ENCODE measurements at places on chromosomes 2 and 18.

DNA sequence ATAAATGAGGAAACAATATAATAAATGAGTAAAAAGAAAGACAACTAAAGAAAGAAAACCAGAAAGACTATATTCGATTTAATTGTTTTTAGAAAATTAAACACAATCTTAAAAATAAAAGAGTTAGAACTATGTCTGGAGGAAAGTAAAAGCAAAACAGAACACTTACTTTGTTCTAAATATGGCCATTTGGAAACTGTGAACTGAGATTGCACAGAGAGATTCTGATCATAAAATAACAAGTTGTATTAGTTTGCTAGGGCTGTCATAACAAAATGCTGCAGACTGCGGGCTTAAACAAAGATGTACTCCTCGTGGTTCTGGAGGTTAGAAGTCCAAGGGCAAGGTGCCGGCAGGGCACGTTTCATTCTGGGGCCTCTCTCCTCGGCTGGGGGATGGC, 128.1 kb upstream of the AQP4 start:
- DNase-seq: no peak

DNA sequence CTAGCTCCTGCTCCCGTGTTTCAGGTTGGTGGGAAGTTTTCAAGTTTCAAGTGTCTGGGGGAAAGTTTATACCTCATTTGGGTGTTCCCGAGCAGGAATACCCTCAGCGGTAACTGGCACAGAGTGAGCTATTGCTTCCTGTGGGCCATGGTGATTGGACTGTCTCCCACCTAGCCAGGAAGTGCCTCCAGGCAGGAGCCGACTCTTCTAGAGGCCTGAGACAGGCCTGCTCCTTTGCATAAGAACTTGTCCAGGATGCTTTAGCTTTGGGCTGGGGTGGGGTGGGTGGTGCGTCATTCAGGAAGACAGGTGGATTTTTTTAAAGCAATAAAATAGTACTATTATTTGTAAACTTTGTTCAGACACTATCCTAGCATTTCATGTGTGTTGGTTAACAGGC, 23.5 kb upstream of the DNMT3A start:
- DNase-seq: no peak

- DNase-seq: no peak
These were observed 93.2 kb downstream of the UNC80 start for GRCh38 chr2:209864716-209865295.

- DNase-seq: no peak
These were observed 17.2 kb upstream of the HK2 start for GRCh38 chr2:74816540-74817303.

- DNase-seq: no peak
These were observed 115.1 kb downstream of the ACKR3 start for GRCh38 chr2:236684504-236685256.

DNA sequence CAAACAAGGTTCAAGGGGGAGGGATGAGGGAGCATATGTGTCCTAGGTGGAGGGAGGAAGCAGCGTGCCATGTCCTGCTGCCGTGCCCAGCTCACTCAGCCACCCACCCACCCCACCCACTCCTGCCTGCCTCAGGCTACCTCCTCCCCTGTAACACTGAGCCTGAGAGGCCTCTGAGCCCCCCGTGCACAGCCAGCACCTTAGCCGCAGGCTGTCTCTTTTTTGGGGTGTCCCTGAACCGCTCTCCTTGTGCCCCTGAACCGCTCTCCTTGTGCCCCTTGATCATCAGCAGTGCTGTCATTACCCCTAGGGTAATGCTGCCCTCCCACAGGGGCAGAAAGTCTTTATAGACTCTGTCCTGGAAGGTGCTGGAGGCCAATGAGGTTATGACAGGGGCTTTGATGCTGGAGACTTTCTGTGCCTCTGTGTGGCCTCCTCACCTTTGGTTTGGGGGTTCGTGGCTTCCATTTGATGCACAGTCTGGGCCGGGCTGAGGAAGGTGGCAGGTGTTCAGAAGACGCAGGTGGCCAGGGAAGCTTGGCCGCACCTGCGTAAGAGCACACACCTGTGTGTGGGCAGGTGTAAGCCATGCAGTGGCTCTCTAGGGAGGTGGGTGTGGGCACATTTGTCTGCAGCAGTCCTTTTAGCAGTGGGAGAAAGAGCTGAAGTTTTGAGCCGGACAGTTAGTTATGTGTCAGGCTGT, 140.0 kb downstream of the SEPTIN10 start:
- no peak for DNase-seq

Measured in fibroblast of skin of right quadriceps (primary cell).